ENCODE measurements at places on chromosomes 3 and 15. TPM values are rescaled to one million over a fixed set of nuclear protein-coding genes. Genes with fewer than 3 reads are reported as not detected.
A peak's percentile ranks its signal among the peaks of the same experiment; 100 is the strongest.

MME gene
- 4.7 TPM for total RNA-seq

CD47 gene
- 89.6 TPM for total RNA-seq

DNA sequence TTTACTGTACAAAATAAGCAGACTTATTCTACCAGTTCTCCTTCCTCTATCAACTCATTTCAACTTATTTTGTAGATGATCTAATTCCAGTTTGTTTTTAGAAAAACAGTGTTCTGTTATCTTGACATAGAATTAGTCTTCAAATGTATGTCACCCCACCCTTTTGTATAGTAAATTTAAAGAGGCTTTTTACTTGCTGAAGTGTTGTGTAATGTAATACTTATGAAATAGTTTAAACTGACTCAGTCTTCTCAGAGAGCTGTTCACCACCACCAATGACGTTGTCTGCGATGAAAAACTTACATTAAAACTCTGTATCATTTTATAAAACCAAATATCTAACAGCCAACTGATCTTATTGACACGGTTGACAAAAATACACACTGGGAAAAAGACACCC, 82.9 kb downstream of the RAP2B start:
- H3K27me3 ChIP-seq, result no peaks in the 10 kb centered on the region
- H3K27ac ChIP-seq, result no peak overlapping the region
- no peaks in the 10 kb centered on the region for H3K36me3 ChIP-seq
- no peak overlapping the region for H3K4me3 ChIP-seq
- DNase-seq, result no peak

- peaks cover 54% of the 10 kb centered on the region for H3K4me1 ChIP-seq
- H3K27me3 ChIP-seq, result peaks cover 27% of the 10 kb centered on the region
- DNase-seq, result no peak
- peak overlapping the region; percentile 100 for H3K4me3 ChIP-seq
- H3K36me3 ChIP-seq, result peaks cover 26% of the 10 kb centered on the region
Observed at GRCh38 chr3:50237133-50237651, 1.2 kb downstream of the GNAI2 start.

- DNase-seq, result no peak
- H3K36me3 ChIP-seq, result no peaks in the 10 kb centered on the region
- no peaks in the 10 kb centered on the region for H3K4me1 ChIP-seq
- H3K27me3 ChIP-seq, result no peaks in the 10 kb centered on the region
- H3K27ac ChIP-seq, result no peak overlapping the region
Observed at GRCh38 chr3:99128235-99128634, 226.7 kb upstream of the DCBLD2 start.
